ENCODE measurements at places on chromosomes 3 and 15. TPM values are rescaled to one million over a fixed set of nuclear protein-coding genes. Genes with fewer than 3 reads are reported as not detected.

The TBC1D5 gene
- 77.5 TPM for total RNA-seq

The CHL1 gene
- total RNA-seq, result 1,010 TPM

The RAD51 gene
- total RNA-seq, result 0.82 TPM

The PLS1 gene
- total RNA-seq, result 2.4 TPM

The FILIP1L gene
- 1.2 TPM for total RNA-seq

The ATRIP gene
- total RNA-seq, result 7.3 TPM

The RHCG gene
- total RNA-seq, result 4.1 TPM

The SPINT1 gene
- total RNA-seq, result 1.6 TPM

The GOLGA8S gene
- not detected for total RNA-seq
